ENCODE measurements at places on chromosomes 13 and 19.

GRCh38 chr19:3785451-3785937, 687 bp downstream of the MATK start:
- DNase-seq = no peak

DNA sequence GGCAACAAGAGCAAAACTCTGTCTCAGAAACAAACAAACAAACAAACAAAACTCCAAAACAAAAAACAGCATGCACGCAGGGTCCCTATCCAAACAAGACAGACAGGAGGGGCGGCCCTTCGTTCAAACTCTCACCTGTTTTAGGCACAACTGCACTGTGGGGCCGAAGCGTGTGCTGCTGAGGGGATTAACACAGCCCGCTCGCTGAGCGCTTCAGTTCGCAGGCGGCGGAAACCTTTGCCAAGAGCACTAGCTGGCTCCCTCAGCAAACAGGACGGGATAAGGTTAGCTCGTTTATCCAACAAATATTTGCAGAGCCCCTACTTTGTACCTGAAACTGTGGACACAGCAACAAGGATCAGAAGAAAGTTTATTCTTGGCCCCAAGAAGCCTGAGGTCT, 1.6 kb upstream of the ADPRHL1 start:
- DNase-seq = no peak

- DNase-seq = no peak
These were observed at the start of gene HTR2A for GRCh38 chr13:46896341-46897137. Gene HTR2A (minus strand): TSS chr13:46897053. CDS start chr13:46895906, 1,147 bp downstream.

- DNase-seq = no peak
These were observed 16.1 kb downstream of the ZNF506 start for GRCh38 chr19:19805480-19805879.

DNA sequence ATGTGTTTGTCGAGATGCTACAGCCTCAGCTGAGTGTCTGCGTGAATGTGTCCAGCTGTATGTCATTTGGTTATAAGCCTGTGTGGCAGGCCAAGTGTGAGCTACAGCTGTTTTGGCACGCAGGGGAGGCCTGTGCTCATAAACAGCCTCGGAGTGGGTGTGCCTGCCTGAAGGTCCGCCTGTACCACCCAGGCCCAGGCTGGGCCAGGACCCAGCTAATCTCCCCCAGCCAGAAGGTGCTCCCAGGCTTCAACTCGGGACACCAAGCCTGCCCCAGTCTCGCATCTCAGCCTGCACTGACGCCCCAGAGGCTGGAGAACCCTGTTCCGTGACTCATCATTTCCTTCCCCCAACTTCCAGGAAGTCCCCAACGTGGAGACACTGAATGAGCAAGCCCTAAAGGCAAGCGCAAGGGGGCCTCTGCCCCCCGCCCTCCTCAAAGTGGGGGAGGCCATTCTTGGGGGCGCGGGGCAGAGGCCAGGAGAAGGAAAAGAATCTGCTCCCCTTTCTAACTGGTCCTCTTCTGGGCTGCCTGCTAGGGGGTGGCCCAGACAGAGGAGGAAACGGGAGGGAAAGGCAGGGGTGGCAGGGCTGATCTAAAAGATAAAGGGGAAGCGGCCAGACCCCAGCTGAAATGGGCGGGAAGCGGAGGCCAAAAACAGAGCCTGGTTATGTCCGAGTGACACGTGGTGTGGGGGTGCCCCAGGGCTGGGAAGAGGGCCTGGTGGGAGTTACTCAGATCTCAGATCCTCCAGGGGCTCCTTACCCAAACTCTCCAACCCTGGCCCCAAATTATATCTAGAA, 2.0 kb downstream of the SLC1A5 start:
- no peak for DNase-seq

- no peak for DNase-seq
These were observed 6.7 kb upstream of the ZNF761 start for GRCh38 chr19:53424968-53425597.

DNA sequence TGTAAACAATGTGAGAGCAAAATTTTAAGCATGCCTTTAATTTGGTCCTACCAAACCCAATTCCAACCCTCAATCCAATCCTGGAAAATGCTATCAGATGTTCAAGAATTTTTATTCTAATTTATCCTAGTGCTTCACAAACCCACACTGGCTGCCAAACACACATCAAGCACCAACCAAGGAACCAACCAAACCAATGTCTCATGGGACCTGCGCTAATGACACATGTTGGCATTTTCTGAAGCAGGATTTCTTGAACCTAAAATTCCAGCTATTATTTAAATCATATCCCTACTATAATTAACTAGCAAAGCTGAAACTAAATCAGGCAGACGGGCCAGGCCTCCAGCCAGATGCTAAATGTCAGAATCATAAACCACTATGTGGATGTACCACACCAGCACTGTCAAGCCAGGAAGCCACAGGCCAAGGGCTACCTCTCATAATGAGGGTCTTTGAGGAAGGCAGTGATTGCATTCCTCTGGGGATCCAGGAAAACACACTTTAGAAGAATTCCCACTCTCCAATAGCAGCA, 5.8 kb downstream of the LATS2 start:
- DNase-seq = no peak

DNA sequence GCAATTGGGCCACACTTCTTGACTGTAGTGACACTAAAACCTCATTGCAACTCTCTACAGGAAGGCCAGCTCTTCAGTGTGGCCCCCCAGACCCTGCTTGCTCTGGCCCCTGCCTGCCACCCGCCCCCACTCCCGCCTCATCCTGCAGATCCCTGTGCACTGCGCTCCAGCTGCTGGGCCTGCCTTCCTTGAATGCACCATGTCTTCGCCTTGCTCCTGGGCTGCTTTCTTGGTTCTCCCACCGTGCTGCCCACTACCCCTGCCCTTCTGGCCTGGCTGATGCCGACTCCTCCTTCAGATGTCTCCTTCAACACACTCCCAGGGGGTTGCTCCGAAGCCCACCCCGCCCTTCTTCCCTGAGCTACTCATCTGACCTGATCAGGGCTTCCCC, 98.2 kb downstream of the SIPA1L3 start:
- DNase-seq = no peak

DNA sequence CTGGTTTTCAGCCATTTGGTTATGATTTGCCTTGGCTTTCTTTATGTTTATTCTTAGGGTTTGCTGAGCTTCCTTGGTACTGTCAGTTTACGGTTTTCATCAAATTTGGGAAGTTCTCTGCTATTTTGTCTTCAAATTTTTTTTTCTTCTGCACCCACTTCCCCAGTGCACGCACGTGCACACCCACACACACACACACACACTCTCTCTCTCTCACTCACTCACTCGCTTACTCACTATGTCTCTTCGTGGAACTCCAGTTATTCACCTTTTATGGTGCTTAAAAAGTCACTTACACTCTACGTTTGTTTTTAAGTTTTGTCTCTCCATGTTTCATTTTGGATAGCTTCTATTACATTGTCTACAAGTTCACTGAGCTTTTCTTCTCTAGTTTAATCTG, 7.1 kb downstream of the AKAP11 start:
- no peak for DNase-seq

DNA sequence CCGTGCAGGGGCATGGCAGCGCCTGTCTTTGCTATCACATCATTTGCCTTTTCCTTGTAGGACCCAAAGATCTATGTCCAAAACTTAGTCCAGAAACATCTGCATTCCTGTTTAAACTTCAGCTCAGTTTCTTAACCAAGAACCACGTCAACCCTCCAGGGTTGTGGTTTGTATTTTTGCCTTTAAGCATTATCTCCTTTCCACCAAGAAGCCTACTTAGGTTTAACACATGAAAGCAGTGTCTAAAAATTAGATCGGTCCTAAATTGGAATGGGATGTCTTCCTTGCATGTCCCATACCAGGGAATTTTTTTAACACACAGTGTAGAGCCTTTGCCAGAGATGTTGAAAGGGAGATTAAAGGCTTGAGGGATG, 38.8 kb downstream of the DHRS12 start:
- DNase-seq = no peak

Measured in esophagus squamous epithelium (tissue), 5 donors.